Tongue (tissue), 3 donors: ENCODE measurements at places on chromosomes 2 and 18.

DNA sequence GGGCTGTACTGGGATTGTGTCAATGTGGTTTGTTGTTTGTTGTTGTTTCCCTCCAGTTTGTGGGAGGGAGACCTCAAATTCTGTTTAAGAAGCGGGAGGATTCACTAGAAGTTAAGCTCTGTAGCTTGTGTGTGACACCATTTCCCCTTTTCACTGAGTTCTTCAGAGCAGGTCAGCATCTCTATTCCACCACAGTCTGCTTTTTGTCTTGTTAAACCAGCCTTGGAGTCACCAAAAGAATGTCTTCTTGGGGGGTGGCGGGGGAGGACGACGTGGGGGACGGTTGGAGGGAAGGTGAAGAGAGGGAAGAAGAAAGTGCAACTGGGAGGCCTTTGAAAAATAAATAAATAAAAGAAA lies 2.3 kb upstream of the BCL11A start:
- DNase-seq, result no peak

DNA sequence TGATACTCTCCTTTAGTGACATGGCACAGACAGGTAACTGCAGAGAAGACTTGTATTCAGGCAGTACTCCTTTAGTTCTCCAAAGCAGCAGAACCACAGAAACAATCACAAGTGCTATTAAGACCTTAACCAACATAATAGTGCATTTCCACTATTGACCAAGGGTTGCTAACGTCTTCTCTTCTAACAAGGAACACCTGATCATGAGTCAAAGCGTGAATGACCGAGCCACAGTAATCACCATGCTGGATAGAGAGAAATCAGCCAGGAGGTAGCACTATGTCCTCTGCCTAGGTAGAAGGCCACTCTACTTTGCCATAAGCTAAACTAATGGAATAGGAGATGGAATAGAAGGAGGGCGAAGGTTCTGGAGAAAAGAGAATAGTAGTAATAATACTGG lies 161.0 kb downstream of the ANKRD44 start:
- DNase-seq, result no peak

GRCh38 chr18:9612977-9613376 lies 1.4 kb downstream of the PPP4R1 start:
- no peak for DNase-seq

DNA sequence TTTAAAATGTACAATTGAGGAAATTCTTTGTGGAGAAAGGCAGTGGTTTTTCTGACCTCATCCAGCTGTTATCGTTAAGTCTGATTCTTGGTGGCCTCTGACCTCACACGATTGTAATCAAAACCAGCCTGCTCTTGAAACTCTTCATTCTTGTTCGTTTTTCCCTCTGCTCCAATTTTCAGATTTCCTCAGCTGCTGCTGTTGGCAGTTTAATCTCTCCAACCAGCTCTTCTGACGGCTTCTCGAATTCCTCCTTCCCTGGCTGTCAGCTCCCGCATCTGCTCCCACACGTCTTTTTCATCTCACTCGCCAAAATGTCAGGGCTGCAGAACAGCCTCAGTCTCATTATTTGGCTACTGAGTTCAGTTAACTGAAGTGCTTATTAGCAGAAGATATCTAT lies 136.1 kb downstream of the DCDC2C start:
- peak; percentile 95 for DNase-seq

DNA sequence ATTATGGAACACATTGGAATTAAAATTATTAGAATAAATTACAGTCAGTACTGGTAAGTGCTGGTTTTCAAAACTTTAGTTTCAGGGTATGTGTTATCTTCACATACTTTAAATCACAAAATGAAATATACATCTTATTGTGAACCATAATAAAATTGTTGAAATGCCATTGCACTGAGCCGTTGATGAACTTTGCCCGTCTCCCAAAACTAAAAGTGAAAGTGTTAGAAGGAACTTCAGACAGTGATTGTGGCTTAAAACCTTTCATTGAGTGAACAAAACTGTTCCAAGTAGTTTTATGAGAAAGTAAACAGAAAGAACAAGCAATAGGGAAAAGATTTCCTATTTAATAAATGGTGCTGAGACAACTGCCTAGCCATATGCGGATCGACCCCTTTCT lies 811.6 kb downstream of the PLCL1 start:
- DNase-seq, result no peak

DNA sequence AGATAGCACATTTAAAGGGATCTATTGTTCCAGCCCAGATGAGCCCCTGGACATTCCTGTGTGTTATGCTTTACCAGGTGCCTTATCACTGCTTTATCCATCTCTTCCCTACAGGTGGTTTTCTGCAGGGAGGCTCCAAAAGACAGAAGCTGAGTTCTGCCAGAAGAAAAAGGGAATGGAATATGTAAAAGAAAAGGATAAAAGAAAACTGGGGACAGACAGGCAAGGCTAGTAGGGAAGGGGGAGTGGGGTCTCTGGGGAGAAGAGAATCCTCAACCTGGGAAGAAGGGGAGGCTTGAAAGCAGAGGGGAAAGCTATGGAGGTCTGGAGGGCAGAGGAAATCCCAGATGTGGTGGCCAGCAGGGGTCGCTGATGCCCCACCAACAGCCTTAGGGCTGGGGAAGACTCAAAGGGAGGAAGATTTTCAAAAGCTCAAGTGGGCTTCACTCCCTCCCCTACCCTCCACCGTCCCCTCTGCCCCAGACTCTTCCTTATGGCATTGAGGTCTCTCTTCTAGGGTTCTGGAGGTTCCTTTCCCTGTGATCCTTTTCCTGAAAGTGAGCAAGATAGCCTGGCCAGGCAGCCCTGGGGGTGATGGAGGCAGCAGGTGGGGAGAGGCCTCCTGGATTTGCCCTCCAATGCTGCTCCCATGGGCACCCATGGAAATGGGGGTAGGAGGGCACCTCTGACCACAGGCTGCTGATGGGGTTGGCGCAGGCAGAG lies 178.1 kb upstream of the PKDCC start:
- DNase-seq, result peak; percentile 91

- DNase-seq, result no peak
Measured at GRCh38 chr2:120829633-120830025, 94.0 kb downstream of the GLI2 start.

DNA sequence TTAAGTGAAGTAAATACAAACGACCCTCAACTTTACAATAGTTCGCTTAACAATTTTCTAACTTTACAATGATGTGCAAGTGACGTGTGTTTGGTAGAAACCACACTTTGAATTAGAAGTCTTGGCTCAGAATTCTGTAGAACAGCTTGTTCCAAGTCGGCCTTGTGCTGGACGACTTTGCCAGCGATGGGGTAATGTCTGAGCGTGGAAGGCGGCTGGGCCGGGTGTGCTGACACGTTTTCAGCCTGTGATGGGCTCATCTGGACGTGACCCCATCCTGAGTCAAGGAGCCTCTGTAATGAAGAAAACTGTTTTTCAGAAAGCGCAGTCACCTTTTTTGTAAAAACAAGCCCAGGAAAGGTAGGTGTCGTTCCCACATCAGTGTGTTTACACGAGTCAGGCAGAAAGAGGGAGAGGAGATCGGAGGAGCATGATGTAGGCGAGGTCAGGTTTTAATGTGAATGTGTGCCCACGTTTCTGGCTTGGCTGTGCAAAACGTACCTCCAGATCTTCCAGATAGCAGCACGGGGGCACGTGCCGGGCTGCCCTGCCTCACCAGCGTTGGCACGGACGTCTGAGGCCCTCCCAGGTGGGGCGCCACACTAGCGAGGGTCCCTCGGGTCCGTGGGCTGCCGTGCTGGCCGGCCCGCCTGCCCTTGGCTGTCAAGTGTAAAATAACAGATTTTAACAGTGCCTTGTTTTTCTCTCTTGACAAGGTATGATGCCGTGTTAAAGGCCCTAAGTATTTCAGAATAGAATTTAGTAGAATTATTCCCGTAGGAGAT lies 54.6 kb downstream of the CTDP1 start:
- peak; percentile 62 for DNase-seq

DNA sequence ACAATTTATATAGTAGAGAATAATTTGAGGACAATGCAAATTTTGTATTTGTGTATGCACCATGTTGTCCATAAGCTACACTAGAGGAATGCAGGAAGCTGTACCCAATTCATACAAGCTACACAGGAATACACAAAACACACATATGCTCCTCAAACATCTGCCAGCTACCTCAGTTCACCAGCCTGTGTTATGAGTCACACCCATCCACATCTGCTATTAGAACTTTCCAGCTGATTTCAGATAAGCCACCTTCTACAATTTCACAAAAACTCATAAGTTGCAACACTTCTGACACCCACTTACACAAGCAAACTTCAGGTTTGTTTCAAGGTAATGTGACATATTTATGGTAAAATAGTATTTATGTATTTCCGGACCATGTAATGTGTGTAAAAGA lies 438.9 kb downstream of the SATB2 start:
- no peak for DNase-seq

DNA sequence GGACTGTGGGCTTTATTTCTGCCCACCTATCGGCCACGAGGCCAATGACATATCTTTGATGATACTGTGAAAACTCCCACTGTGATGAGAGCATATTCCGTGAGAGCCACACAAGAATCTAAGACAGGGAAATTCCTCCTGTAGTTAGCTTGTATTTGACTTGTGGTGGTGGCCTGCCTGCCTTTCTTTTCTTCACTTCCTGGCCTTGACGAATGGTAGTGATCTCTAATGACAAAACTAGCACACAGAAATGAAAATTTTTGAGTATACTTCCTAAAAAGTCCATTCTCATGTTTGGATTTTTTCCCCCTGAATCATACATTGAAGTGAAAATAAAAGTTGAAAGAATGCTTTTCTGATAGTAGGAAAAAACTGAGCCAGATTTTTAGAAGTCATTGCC lies 94.4 kb downstream of the MGAT5 start:
- no peak for DNase-seq

DNA sequence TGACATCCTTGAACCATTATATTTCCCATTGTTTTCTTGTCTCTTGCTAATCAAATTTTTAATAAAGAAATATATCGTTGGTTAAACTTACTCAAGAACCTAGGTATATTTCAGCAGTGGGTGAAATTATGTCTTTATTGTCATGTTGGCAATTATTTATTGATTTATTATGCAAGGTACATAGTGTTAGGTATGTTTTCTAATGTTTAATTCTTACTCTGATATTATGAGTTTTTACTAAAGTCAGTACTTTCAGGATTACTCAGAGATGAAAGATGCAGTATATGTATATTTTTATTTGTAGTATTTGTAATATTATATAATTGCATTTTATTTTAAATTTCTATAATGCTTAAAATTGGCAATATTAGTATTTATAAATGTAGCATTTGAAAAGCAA lies 46.9 kb downstream of the PSMD14 start:
- no peak for DNase-seq

- peak; percentile 44 for DNase-seq
Measured at GRCh38 chr2:217407362-217407761, 547.5 kb upstream of the TNP1 start.

DNA sequence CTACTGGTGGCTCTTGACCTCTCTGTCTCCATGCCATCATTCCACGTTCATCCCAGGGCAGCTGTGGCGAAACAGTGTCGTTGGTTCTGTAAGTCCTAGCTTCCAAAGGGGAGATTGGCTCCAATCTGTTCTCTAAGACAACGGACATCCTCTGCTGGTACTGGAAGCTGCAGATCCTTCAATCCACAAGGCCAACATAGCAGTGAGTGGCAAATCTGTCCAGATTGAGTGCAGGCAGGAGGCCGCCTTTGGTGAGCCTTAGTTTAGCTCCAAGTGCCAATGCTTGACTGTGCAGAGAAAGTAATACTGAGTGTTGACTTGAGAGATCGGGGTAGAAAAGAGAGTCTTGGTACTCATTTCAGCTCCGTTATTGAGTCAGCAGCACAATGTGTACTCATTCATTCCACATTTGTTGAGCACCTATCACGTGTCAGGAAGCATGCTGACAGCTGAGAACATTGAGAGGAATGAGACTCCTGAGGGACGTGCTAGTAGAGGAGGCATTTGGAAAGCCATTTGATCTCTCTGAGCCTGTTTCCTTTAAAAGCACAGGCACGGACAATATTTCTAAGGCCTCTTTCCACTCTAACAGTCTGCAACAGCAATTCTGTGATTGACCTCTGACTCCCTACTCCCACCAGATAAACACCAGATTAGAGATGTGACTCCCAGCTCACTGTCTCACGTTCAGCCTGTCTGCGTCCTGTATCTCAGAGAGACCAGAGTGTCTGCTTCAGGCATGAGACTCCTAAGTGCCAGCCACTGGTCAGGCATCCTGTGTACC lies 306.0 kb downstream of the CLIP4 start:
- peak; percentile 89 for DNase-seq

GRCh38 chr2:7736646-7737305 lies 819.6 kb downstream of the RNF144A start:
- no peak for DNase-seq
